ENCODE measurements at places on chromosomes 1 and 21. TPM values are rescaled to one million over a fixed set of nuclear protein-coding genes. Genes with fewer than 3 reads are reported as not detected.

The CFHR2 gene
- total RNA-seq = 0.28 TPM

The WDR64 gene
- total RNA-seq = not detected

The MYOG gene
- not detected for total RNA-seq

The OVAAL gene
- not detected for total RNA-seq

The ALG14 gene
- total RNA-seq = 0.97 TPM

The SLC2A5 gene
- total RNA-seq = 2.8 TPM

The YY1AP1 gene
- 55.6 TPM for total RNA-seq

The PARP1 gene
- total RNA-seq = 55.1 TPM

The OLIG2 gene
- total RNA-seq = 0.18 TPM

The FAM163A gene
- not detected for total RNA-seq

The GUCA2B gene
- not detected for total RNA-seq

The OR2T33 gene
- total RNA-seq = not detected

The AKR7A3 gene
- total RNA-seq = 1.3 TPM

The PLXNA2 gene
- 118 TPM for total RNA-seq

The AADACL4 gene
- total RNA-seq = not detected

The FCRL1 gene
- 3.2 TPM for total RNA-seq

The MTR gene
- 36.7 TPM for total RNA-seq

The GIPC2 gene
- total RNA-seq = 2.4 TPM
